Dorsolateral prefrontal cortex (tissue), 122 donors: ENCODE measurements at places on chromosomes 4 and X. TPM values are rescaled to one million over a fixed set of nuclear protein-coding genes. Genes with fewer than 3 reads are reported as not detected.

Gene GYPA
- total RNA-seq: 0.72 TPM

DNA sequence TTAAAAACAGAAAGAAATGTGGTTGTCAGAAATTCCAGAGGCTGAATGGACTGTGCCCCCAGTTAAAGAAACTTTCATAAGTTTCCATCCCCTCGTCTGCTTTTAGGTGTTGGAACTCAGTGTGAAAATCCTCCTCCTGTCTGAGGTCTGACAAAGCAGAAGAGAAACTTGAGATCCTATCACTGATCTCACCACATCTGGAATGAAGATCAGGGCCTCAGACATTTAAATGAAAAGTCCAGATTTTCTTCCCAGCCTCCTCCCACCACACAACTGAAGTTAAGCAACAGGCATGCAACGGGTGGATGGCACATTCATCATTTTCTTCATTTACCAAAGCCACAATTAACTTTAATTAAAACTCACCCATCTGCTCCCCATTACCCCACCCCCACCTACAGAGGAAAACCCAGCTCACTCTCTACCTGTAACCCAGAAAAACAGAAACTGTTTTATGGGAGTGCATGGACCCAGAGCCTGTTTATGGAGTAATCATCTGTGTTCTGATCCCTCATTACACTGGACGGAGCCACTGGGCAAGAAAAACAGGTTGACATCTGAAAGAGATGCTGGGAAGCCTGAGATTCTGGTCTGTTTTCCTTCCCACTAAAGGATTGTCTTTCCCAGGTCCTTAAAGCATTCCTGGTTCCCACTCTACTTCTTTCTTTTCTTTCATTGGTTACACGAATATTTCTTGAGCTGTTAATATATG is 58.1 kb upstream of the HOPX start:
- DNase-seq: no peak

Gene CDKL2
- total RNA-seq: 27.0 TPM

DNA sequence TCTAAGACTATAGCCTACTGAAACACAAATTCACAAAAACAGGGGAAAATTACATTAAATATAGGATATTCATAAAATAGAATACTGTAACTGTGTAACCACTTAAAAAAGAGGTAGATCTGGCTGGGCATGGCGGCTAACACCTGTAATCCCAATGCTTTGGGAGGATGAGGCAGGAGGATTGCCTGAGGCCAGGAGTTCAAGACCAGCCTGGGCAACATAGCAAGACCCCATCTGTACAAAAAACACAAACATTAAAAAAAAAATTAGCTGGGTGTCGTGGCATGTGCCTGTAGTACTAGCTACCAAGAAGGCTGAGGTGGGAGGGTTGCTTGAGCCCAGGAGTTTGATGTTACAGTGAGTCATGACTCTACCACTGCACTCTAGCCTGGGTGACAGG is 33.4 kb downstream of the RPS6KA3 start:
- no peak for DNase-seq

GRCh38 chr4:139685180-139685579 is 19.6 kb downstream of the MGST2 start:
- DNase-seq: no peak

Gene EDA2R
- total RNA-seq: 1.9 TPM

Gene CENPVL2
- not detected for total RNA-seq

- DNase-seq: no peak
Observed at GRCh38 chrX:1946974-1947373, 332.1 kb downstream of the ASMT start.

- no peak for DNase-seq
Observed at GRCh38 chrX:9188117-9188516, 154.2 kb upstream of the FAM9B start.

- no peak for DNase-seq
Observed at GRCh38 chr4:27764526-27764837, 903.8 kb downstream of the STIM2 start.

- no peak for DNase-seq
Observed at GRCh38 chr4:164212714-164213113, 541.2 kb upstream of the SMIM31 start.

DNA sequence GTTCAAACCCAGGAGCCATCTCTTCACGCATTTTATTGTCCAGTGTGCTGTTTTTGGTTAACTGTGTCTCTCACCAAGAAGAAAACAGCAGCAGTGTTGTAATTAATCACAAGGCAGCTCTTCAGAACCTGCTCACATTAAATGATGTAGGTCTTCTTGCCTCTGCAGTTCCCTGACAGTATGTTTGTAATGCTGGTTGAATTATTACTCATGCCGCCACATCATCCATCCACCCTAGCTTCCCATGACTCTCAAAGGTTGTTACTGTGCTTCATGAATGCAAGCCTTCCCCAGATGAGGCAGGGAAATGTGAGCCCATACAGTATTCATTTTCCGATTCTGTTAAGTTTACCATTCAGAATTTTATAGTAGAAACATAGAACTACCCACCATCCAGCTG is 17.4 kb downstream of the TLR10 start:
- no peak for DNase-seq

Gene CENPI
- 2.0 TPM for total RNA-seq

DNA sequence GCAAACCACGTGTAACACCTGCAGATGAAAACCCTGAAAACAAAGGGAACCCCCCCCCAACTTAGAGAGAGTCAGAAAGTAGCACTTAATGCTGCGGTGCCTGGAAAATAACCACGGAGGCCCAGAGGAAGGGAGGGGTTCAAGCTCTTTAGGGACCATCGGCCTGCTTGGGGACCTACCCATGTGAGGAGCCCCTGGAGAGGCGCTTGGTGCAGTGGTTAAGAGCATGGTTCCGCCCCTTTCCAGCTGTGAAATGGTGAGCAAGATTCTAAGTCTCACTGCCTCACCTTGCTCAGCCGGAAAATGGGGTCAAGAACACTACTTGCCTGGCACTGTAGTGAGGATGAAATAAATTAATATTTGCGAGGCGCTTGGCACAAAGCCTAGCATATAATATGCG is 13.8 kb downstream of the SLC25A5 start:
- no peak for DNase-seq

Gene PCSK1N
- 216 TPM for total RNA-seq

Gene TMPRSS11F
- total RNA-seq: not detected

Gene GAGE12E
- total RNA-seq: not detected

DNA sequence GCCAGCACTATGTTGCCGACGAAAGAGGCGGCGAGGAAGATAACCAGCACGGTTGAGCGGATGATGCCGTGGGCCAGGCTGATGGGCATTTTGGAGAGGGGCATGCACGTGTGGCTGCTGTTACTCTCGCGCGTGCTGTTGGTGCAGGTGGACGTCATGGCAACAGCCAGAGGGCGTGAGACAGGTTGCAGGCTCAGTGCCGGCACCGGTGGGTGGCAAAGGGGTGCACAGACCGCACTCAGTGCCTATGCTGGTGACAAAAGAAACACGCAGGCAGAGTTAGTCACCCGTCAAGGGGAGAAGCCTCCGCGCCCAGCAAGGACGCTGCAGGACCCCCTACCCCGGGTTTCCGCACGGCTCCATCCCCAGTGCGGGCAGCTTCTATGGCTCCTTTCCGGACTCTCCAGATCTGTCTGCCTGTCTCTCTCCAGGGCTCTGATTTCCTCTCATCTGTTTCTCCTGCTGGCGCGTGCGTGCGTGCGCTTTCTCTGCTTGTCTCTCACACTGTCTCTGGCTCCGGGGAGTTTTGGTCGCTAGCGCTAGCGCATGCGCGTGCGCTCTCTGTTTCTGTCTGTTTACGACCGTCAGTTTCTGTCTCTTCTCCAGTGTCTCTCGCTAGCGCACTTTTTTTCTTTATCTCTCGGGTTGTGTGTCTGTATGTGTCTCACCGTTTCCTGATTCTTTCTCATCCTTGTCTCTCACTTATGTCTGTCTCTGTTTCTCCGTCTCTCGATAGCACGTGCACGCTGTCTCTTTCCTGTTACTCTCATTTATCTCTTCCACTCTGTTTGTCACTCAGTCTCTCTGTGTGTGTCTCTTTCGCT is 2.1 kb downstream of the GPR101 start:
- DNase-seq: no peak

DNA sequence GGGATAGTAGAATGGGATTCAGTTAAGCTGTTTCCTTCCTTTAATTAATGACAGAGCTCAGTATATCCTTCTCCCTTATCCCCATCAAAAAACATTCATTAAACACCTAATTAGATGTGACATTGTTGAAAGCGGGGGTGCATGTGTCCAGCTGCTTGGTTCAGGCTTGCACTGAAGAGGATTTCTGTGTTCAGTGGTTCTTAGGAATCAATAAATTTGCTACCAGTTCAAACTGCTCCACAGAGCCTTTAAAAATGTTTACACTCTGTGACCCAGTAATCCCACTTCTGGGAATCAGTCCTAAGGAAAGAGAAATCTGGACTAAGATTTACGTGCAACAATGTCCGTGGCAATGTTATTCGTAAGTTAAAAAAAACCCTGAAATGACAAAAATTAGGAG is 7.2 kb upstream of the TMEM255A start:
- no peak for DNase-seq

DNA sequence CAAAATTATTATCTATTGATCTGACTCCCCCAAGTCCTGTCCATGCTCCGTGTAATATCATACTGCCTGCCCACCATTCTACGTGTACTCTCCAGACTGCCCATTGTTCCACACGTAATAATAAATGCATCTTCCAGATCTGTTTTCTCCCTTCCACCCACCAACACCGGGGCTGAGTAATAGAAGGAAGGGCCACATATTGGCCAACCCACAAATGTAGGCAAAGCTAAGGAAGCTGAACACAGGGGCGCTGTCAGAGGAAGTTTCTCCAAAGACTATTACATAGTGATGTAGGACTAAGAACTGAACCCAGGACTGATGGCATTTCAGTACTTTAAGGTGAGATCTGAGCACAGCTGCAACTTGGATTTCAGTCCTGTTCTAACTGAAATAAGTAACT is 135.8 kb upstream of the GUCY1A1 start:
- DNase-seq: no peak

GRCh38 chrX:106862972-106863688 is 40.0 kb downstream of the RIPPLY1 start:
- no peak for DNase-seq

DNA sequence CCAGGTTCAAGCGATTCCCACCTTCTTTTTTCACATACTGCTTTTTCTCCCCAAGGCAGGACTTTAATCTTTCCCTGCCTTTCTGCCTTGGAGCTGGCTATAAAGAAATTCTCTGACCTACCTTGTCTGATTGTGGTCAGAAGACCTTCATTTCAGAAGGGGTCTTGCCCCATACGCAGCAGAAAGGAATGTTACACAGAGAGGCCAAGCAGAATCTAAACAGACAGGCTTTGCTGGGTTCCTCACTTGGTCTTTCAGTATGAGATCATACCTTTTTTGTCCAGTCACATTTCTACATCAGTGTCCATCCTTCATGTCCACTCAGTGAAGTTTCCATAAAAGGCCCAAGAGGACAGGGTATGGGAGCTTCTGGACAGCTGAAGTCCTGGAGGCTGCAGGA is 108.3 kb upstream of the RBPJ start:
- DNase-seq: no peak

GRCh38 chr4:55438314-55438713 is 42.6 kb downstream of the TMEM165 start:
- no peak for DNase-seq

Gene HPGDS
- total RNA-seq: 3.1 TPM

GRCh38 chr4:124737619-124738018 is 25.1 kb upstream of the ANKRD50 start:
- no peak for DNase-seq

Gene ARHGAP36
- 1.8 TPM for total RNA-seq

GRCh38 chrX:79147477-79147876 is 3.0 kb downstream of the GPR174 start:
- DNase-seq: no peak

GRCh38 chr4:111449657-111450056 is 695.6 kb upstream of the FAM241A start:
- DNase-seq: no peak

- DNase-seq: no peak
Observed at GRCh38 chr4:11214281-11214680, 214.4 kb downstream of the HS3ST1 start.

DNA sequence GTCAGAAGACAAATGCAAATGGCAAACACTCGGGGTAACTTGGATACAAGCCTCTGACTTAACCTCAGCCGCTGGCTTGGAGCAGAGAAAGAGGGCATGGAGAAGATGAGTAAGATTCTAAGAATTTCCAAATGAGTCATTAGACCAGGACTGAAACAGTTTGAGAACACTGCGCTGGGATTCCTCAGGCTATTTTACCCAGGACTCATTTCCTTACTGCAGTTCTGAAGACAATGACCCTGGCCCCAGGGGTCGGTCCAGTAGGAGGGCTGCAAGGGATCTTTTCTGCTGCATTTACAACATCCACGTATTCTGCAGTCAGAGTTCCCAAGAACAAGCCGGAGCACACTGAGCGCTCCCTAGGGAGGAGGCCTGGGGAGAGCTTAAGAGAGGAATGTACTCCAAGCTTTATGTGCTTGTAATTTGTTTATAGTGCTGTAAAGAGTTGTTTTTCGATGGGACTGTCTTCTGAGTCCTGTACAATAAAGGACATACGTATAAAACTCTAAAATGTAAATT is 27.3 kb upstream of the SORBS2 start:
- no peak for DNase-seq

Gene RBM46
- total RNA-seq: 0.20 TPM

DNA sequence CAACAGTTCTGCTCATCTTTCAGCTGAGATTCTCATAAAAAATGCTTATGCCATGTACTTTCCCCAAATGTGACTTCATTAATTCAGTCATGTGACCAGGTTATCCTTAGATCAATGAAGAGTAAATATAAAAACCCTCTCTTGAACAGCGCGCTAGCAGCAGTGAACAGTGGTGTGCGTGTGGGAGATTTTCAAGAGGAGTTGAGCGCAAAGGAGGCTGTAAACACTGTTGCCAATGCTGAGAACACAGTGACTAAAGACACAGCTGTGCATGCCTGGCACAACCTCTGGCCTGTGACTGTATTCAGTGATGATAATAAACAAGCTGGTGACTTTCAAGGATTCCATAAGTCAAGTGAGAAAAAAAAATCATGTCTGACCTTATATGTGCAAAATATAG is 25.1 kb downstream of the MSX1 start:
- no peak for DNase-seq

GRCh38 chr4:113969709-113970334 is 9.6 kb downstream of the ARSJ start:
- DNase-seq: no peak

DNA sequence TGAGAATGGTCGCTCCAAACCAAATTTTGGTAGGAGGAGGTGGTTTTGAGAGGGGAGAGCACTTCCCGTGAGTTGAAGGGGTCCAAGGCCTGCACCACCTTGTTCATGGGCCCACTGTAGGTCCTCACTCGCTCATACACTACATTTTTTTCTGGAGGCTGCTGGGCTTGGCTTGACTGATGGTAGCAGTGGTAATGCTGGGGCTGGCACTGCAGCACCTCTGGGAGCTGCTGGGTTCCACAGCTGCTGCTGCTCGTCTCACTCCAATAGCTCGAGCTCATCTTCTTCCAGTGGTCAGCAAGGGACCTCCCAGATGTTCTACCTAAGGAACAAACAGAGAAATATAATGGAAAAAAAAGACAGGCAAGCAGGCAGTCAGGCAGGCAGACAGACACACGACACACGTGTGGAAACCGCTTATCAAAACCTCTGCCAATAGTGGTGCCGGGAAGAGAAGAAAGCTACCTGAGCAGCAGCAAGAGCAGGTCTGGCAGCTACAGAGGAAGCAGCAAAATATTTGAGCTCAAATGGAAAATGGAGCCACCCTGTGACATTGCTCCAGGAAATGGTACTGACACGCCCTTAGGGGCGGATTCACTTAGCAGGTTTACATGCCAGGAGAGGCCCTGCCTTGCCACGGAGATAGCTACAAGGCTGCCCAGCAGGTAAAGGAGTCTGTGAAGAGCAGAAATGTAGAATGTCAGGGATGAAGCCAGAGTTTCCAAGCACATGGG is at the start of gene POF1B:
Gene POF1B, minus strand, starts transcription at position 492 of the 734 bp plus-strand sequence. Its CDS starts 211 bp downstream, at position 281.
- DNase-seq: no peak

GRCh38 chr4:159481936-159482335 is 379.1 kb downstream of the RAPGEF2 start:
- DNase-seq: no peak

Gene TNMD
- not detected for total RNA-seq
